ENCODE measurements at places on chromosomes 2 and 18.

DNA sequence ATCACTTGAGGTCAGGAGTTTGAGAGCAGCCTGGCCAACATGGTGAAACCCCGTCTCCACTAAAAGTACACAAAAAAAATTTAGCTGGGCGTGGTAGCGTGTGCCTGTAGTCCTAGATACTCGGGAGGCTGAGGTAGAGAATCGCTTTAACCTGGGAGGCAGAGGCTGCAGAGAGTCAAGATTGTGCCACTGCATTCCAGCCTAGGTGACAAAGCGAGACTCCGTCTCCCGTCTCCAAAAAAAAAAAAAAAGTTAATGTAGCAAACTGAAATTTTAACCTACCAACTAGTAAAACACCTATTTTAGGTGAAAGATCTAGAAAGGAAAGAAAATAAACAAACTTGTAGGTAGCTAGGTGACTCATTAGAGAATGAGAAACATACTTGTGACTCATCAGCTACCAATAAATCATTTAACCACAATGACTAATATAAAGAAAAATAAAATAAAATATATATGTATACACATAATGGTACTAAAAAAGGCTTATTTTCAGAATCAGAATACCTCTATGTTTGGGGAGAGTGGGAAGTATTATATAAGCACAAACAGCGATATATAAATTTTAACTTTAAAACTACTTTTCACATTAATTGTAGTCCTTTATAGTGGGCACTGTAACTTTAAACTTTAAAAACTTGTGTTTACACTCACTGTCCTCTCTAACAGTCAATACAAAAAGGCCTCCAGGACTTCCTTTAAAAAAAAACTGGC, 36.6 kb downstream of the DARS1 start:
- DNase-seq: peak; percentile 3

- DNase-seq: no peak
Observed at GRCh38 chr2:235555371-235555770, 61.5 kb downstream of the AGAP1 start.

GRCh38 chr2:149617476-149617875, 29.9 kb upstream of the MMADHC start:
- no peak for DNase-seq

DNA sequence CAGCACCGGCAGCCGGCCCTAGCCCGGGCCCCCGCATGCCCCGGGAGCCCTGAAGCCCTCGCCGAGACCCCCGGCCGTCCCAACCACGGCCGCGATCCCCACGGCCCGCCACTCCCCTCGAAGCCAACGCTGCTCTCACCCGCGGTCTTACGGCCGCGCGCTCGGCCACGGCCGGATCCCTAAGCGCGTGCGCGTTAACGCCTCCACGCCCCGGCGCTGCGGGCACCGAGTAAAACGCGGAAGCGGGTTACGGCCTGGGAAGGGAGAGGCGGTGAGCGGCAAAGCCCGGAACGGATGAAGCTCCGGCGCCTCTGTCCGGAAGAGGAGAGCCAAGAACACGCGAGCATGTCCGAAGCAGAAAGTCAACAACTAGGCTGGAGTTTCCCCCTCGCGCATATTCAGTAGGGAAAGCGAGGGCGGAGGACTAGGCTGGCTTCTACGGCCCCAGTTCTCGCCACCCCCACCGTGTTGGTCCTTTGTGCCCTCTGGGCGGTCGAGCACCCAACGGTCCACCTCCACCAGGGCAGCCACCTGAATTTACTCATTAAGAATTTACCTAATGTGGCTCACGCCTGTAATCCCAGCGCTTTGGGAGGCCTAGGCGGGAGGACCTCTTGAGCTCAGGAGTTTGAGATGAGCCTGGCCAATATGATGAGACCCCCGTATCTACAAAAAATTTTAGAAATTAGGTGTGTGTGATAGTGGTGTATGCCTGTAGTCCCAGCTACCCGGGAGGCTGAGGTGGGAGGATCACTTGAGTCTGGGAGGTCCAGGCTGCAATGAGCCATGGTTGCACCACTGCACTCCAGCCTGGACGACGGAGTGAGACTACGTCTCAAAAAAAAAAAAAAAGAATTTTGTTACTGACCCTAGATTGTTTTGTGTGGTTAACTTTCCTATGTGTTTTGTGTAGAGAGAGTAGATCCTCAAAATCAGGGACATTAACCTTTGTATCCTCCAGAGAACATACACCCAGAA, at the start of gene KANSL3:
Gene KANSL3, minus strand, starts transcription at position 169 of the 978 bp plus-strand sequence. CDS start 1,177 bp downstream, outside the sequence.
- DNase-seq: peak; percentile 79

DNA sequence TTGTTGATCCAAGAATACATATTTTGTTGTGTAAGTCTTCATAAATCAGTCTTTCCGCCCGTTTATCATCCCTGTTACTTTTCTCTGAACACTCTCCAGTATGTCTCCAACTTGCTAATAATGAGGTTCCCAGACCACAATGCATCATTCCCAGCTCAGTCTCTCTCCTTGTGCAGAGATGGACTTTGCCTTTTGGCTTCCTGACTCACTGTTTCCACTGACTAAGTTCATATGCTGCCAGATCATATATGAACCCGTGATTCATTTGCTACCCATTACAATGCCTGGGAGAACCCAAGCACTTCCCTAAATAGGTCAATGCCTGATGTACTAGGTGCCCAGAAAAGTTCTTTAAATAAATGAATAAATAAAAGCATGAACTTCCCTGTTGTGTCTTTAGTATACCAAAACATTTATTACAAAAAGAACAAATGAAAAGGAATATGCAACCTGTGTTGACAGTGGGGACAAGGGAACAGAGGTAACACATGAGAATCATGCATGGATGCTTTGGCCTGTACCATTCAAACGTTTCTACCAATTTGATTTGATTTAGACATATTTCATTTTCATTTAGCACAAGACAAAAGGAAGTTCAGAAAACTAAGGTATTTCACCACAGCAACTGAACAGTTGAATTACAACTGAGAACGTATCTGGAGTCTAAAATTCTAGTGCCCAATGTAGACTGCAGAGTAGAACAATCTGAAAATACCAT, 215.4 kb upstream of the HNRNPA3 start:
- no peak for DNase-seq

DNA sequence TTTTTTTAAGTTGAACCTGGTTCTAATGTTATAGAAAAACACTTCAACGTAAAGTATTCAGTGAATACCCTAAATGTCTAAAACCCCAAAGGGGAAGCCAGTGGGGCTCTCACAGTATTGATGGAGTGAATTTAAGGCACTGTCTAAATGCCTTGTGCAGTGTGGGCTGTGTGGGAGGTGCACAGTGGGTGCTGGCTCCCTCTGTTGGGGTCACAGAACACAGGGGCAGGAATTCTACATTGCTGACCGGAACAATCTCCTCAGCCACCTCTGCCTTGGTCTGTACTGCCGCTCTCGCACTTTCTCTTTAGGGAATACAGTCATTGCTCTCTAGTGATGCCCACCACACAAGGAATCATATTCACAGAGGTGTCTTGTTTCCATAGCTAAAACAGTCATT, 45.4 kb downstream of the SPRED2 start:
- no peak for DNase-seq

- DNase-seq: no peak
Observed at GRCh38 chr2:232571026-232571474, 20.6 kb downstream of the EIF4E2 start.

DNA sequence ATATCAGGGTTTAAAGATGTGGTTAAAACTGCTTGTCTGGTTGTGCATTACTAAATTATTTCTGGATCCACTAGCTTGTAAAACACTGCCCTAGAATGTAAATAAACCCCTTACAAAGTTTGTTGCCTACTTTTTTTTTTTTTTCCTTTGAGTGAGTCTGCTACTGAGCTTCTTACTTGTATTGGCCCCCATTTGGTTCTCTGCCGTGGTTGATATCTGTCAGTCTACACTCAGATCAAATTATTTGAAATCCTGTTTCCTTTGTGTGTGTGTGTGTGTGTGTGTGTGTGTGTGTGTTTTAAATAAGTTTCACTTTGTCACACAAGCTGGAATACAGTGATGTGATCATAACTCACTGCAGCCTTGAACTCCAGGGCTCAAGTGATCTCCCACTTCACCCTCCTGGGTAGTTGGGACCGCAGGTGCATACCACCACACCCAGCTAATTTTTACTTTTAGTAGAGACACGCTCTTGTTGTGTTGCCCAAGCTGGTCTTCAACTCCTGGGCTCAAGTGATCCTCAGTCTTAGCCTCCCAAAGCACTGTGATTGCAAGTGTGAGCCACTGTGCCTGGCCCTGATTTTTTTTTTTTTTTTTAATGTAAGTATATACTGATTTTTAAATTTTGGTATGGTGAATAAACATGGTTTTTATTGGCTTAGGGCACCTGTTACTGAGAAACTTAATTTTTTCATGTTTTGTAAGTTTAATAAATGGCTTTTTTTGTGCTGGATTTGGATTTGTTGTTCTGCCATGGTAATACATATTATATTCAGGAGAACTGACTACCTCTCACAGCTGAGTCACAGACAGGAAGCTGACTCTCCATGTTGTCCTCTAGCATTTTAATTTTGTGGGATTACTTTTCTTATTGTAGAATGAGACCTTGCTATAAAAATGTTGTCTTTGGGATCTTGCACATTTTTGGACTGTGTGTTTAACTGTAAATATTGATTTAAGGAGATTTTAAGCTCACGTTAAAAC, 48.5 kb downstream of the MAP4K4 start:
- no peak for DNase-seq

DNA sequence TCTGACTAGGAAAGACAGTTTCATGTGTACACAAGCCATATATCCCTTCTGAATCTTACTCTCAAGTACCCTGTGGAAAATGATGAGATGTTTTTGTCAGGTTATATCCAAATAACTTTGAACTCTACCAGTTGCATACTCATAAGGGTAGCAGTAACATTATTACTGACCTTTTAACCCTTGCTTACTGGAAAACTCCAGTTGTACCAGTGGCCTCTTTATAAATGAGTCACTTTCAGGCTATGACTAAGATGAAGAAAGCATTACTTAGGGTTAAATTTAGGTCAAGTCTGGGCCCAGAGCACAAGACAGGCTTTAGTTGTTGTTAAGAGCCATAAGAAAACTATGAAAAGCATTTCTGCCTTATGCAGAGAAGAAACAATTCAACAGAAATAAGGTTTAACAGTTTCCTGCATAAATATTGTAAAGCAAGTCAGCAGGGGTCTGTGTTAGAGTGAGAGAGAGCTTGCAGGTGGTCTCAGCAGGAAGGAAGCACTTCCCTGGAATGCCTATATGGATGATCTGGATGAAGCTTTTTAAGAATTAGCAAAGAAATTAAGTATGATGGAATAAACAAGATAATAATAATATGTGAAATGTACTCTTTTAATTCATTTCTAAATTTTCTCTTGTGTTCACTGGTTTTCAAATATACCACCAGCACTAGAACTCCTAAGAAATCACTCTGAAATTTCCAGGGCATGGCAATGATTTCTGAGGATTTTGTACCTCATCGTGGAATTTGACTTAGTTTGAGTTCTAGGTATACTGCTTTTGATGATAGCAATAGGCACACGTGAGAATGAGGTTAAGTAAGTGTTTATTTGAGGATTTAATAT, 126.6 kb downstream of the UBE2E3 start:
- DNase-seq: no peak

DNA sequence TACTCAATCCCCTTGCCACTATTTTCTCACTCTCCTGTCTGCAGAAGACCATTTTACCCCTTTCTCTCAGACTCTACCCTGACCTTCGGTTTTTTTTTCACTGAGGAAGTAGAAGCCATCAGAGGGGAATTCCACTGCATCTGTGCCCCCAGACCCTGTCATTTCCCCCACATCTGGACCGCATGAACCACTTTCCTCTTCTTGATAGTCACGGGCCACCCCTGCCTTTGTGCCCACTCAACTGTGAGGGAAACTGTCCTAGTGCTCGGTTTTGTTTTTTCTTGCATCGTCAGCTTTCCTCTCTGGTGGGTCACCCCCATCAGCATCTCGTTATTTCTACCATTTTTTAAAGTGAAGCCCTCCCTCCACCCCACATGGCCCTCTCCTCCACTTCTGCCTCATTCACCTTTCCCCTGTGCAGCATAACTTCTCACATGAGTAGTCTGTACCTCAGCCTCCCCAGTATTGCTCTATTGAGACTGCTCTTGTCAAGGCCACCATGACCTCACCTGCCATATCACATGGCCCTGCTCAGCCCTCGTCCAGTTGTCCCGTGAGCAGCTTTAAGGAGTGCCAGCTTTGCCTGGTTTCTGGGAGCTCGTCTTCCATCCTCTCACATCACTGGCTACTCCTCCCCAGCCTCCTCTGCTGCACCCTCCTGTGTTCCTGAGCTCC, 32.4 kb downstream of the TMEM87B start:
- no peak for DNase-seq

- DNase-seq: no peak
Observed at GRCh38 chr2:183248866-183249567, 124.8 kb downstream of the NUP35 start.

DNA sequence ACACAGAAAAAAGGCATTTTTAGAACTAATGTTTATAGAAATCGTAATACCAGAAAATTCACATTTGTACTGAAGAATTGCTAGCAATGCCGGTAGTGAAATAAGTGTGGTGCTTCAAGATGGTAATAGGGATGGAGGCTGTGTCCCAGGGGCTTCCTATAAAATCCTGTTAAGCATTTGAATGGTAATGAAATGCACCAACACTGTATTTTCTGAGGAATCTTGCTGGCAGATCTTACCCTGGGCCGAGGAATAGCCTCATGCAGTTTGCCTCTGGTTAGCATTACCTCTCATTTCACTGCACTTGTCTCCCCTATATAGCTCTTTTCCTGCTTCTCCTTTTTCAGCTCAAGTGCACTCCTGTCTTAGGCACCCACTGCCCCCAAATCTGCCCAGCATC, 501.6 kb upstream of the NRP2 start:
- no peak for DNase-seq

- no peak for DNase-seq
Observed at GRCh38 chr18:13279181-13280069, 60.9 kb downstream of the LDLRAD4 start.

DNA sequence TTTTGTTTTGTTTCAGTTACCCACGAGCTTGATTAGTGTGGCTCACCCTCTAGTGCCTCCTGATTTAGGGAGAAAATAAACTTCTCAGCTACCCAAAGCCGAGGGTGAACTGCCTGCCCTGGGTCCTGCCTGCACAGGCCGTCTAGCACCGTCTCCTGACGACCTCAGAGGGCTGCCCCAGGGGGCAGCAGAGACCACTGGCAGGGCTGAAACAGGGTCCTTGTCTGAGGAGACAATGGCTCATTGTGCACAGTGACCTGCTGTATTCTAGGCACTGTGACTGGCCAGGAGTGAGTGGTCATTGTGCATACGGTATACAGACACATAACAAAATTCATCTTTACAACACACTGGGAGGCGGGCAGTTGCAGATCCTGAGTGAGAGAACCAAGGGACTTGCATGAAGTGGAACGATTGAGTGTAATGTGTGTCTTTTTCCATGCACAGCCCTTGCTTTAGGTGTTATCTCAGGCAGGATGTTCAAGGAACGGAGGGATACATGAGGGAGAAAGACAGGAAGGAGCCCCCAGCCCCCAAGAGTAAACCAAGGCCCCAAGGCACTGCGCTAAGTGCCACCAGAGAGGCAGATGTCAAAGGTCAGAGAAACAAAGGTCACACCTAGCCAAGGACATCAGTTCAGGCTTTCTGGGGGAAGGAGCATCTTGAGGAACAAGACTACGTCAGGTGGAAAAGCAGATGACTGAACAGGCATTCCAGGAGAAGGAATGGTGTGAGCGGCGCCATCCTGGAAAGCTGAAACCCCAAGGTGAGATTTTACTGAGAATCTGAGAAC, 421.3 kb downstream of the LPIN1 start:
- DNase-seq: no peak

GRCh38 chr2:208086029-208086428, 38.3 kb downstream of the CRYGD start:
- DNase-seq: no peak
